ENCODE measurements at places on chromosomes 2 and 18. TPM values are rescaled to one million over a fixed set of nuclear protein-coding genes. Genes with fewer than 3 reads are reported as not detected.

GRCh38 chr18:41370740-41371139, 584.3 kb upstream of the PIK3C3 start:
- no peak for DNase-seq

DNA sequence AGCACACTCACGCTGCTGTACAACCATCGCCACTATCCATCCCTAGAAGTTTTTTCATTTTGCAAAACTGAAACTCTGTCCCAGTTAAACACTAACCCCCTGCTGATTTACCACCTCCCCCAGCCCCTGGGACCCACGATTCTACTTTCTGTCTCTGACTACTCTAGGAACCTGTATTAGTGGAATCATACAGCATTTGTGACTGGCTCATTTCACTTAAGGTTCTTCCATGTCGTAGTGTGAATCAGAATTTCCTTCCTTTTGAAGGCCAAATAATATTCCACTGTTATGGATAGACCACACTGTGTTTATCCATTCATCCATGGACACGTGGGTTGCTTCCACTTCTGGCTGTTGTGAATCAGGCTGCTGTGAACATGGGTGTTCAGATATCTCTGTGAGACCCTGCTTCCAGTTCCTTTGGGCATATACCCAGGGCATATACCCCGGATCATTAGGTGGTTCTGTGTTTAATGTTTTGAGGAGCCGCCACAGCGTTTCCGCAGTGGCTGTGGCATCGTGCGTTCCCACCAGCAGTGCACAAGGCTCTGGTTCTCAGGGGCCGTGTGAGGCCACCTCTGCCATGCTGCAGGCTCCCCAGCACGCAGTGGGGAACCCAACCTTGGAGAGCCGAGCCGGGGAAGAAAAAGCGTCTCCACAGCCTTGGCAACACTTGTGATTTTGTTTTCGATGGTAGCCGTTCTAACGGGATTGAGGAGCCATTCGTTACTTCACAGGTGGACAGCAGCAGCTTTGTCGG, 10.1 kb downstream of the RAMP1 start:
- no peak for DNase-seq

DNA sequence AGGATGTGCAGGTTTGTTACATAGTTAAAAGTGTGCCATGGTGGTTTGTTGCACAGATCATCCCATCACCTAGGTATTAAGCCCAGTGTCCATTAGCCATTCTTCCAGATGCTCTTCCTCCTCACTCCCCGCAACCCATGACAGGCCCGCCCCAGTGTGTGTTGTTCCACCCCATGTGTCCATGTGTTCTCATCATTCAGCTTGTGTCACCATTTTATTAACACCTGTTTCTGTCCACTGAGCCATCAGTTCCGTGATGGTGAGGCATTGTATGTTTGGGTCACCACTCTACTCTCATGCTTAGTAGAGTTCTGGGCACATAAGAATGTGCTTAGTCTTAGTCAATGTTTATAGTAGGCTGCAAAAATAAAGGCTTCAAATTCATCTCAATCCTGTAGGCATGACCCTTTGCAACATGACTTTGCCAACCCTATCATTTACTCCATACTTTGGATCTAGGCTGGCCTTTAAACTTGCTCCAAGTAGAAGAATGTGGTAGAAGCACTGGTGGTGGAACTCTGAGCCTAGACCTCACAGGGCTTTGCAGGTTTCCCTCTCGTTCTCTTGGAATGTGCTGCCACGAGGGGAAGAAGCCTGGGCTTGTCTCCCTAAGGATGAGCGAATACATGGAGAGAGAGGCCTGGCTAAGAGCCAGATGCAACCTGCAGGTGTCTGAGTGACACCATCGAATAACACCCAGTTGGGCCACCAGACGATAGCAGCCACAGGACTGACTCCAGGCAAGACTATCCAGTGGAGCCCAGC, 161.5 kb downstream of the NAPG start:
- no peak for DNase-seq

GRCh38 chr2:64410671-64411070, 43.3 kb upstream of the LGALSL start:
- DNase-seq, result no peak

- DNase-seq, result no peak
Measured at GRCh38 chr2:66915237-66915636, 480.3 kb downstream of the MEIS1 start.

DNA sequence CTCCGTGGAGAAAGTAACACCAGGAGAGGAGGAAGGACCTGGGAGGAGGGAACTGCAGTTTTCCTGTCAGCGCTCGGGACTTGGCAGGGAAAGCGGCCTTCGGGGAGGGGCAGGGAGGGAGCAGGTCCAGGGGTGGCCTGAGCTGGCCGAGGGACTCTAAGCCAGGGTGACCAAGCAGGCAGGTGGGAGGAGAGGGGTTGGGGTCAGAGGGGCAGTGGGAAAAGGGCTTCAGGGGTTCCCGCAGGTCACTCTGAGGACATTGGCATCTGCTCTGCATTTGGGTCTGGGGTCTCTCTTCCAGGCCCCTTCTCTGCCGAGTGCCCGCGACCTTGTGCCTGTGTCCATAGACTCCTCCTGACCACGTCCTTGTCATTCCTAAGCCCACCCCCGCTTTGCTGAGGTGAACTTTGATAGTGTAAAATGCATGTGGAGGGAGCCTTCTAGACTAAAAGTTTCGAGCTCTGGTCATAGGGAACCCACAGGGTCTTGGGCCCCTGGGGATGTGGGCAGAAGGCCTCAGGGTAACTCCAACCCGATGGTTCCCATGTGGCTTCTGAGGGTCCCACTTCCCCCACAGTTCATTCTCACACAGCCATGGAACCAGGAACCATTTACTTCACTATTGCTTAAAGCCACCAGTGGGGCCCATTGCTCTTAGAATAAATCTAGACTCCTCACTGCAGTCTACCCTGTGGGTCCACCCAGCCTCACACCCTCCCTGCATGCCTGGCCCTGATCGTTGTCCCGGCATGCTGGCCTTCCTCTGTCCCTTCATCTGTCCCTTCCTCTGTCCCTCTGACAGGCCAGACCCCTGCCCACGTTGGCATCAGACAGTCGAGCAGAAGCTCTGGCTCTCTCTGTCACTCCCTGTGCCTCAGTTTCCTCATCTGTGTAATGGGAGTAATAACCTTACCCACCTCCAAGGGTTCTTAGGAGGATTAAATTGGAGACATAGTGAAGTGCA, 229.2 kb downstream of the SEPTIN10 start:
- DNase-seq, result no peak

GRCh38 chr2:40487602-40488001, 35.7 kb upstream of the SLC8A1 start:
- DNase-seq, result no peak

GRCh38 chr2:16325016-16325975, 340.3 kb downstream of the CYRIA start:
- no peak for DNase-seq

GRCh38 chr18:50807176-50807575, 12.6 kb downstream of the MRO start:
- no peak for DNase-seq

GRCh38 chr2:42793334-42794270, 1.2 kb upstream of the HAAO start:
- DNase-seq, result no peak

- no peak for DNase-seq
Measured at GRCh38 chr18:57077005-57077765, 69.7 kb upstream of the BOD1L2 start.

GRCh38 chr2:218857371-218858137, 2.1 kb upstream of the WNT6 start:
- DNase-seq, result no peak

- no peak for DNase-seq
Measured at GRCh38 chr18:48600456-48601090, 61.7 kb downstream of the CTIF start.

DNA sequence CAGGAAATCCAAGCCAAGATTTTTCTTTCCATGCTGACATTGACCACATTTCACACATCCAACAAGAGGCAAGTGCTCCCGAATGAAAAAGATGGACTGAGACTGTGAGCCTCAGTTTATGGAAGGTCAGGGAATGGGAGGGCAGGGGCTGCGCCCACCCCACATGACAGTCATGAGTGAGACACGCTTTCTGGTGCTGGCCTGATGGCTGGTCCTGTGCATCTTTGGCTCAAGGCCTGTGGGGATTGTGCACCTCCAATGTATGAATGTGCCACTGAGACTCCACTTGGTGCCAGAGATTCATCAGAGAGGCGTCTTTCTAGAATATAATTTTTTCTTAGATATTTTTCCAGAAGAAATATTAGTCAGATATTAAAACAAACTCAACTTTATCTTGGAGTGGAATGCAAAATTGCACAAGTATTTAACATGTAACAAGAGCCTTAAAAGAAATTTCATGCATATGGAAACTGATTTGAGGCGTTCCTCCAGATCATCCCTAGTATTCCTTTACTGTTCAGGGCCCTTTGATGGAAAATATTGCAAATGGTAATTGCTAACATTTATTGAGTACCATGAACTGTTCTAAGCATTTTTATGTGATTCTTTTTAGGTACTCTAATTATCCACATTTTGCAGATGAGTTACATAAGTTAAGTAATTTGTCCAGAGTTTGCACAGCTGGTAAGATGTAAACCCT, 87.3 kb upstream of the GPR45 start:
- no peak for DNase-seq

Gene CACNB4
- 0.64 TPM for total RNA-seq

Gene MROH2A
- total RNA-seq, result not detected

Gene BARD1
- 8.8 TPM for total RNA-seq

Gene TMEM247
- total RNA-seq, result not detected

Gene CCDC150
- total RNA-seq, result 0.44 TPM

Gene TMEM18
- 26.2 TPM for total RNA-seq

Gene REG3A
- not detected for total RNA-seq

Gene KLHL14
- not detected for total RNA-seq

Gene SMARCAL1
- 26.1 TPM for total RNA-seq

Gene QPCT
- 1.4 TPM for total RNA-seq
